ENCODE measurements at places on chromosomes 2 and 18.
A peak's percentile ranks its signal among the peaks of the same experiment; 100 is the strongest.

- DNase-seq = no peak
These were observed 115.8 kb downstream of the TTC27 start for GRCh38 chr2:32743480-32744236.

GRCh38 chr2:181253438-181253837 is 203.7 kb upstream of the ITGA4 start:
- no peak for DNase-seq

DNA sequence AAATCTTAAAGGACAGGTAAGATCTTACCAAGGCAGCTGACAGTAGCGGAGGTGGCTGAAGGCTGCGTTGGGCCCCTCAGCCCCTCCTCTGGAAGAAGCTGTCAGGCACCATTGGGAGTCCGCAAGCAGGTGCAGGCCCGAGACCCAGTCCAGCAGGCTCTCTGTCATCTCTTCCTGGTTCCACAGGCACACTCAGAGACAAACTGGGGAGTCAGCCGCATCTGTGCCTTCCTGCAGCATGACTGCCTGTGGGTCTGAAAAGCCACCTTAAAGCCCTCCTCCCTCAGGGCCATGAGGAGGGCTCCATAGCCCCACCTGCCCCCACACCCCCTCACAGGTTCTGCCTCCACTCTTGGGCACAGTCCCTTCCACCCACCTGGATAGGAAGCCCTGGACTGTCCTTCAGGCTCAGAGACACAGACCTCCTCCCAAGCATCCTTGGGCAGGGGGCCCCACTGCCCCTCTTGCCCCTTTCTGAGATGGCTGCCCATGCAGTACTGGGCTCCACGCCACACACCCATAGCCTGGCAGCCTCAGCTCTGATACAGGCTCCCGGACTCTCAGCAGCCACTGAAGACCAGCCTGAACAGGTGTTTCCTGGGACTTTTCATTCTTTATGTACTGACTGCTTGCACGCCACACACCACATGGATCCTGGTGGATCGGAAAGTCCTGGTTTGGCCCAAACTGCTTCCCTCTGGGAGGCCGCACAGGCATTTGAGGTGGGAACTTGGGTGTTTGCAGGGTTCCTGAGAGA is 239.8 kb downstream of the SEPTIN10 start:
- no peak for DNase-seq

DNA sequence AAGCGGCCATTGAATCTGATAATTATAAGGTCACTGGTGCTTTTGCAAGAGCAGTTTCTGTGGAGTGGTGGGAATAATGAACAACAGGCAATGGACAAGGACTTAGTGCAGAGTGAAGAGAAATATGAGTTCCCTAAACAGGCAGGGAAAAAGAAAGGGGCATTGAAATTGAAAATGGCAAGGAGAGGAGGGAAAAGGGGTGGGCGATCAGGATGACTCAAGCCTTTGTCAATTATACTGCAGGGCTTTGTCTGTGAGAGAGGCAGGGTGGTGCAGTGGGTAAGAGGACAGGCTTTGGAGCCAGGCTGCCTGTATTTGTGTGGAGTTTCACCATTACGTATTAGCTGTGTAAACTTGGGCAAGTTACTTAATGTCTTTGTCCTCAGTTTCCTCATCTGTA is 29.5 kb upstream of the PAIP2B start:
- no peak for DNase-seq

GRCh38 chr2:187871506-187871905 is 317.3 kb upstream of the TFPI start:
- DNase-seq = no peak

GRCh38 chr2:9112079-9112721 is 94.4 kb upstream of the ASAP2 start:
- no peak for DNase-seq

DNA sequence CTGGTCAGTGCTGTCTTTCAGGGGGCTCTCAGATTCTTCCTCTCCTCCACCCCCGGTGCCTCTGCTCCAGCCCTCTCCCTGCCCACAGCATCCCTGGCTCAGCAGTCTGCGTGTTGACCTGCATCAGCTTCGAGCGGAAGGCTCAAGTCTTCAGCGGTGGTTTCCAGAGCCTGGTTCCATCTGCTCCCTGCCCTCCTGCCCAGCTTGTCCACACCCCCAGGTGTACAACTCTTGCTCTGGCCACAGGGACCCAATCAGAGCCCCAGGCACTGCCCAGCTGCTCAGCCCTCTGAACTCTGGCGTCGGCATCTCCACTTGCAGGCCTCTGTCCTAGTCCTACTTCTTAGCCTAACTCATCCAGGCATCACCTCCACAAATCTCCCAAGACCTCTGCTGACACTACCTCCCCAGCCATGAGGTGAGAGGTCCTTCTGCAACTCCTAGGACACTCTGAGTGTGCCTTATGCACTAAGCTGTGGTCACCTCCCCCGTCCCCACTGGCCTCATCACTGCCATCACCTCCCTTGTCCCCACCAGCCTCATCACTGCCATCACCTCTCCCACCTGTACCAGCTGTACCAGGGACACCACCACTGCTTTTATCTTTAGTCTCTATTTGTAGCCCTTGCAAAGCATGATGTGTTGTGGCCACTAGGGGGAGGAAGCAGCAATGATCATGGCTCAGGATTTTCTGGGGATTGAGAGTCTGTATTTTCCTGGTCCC is 60.9 kb downstream of the EDAR start:
- DNase-seq = peak; percentile 7

DNA sequence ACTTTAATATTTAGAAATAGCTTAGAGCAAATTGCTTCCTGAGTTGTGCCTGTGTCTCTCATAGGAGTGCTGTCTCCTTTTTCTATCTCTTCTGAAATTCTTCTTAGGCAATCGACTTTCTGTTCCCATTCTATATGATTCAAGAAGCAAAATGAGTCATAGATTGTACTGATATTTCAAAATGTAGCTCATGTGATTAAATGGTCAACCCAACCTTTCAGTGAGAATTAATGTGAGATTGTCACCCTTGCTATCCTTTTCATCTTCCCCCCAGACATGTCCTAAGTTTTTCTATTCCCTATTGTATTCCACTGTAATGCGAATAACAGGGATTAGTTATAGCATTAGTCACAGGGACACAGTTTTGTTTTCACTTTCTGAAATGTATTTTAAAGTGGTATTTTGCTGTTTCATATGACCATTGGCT is 413.6 kb downstream of the THSD7B start:
- DNase-seq = no peak

DNA sequence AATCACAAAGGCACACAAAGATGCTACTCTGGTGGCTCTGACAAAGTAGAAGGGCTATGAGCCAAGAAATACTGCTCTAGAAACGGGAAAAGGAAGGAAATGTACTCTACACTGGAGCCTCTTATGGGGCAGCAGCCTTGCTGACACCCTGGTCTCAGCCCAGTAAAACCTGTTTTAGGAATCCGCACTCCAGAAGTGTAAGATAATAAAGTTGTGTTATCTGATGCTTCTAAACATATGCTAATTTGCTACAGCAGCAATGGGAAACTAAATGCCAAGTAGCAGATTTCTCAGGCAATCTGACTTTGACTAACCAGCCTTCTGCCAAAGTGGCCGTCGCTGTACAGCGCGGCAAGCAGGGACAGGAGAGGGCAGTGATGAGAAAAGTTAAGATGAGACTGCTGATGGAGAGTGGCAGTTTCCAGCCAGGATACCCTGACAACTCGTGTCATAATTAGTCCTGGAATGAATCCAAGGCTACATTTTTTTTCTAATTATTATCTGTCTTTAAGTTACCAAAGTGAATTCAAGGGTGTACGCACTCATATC is 99.0 kb downstream of the NETO1 start:
- DNase-seq = no peak

GRCh38 chr2:110980339-110981062 is 140.2 kb upstream of the BCL2L11 start:
- no peak for DNase-seq

GRCh38 chr18:59423259-59423658 is 64.2 kb upstream of the LMAN1 start:
- no peak for DNase-seq

DNA sequence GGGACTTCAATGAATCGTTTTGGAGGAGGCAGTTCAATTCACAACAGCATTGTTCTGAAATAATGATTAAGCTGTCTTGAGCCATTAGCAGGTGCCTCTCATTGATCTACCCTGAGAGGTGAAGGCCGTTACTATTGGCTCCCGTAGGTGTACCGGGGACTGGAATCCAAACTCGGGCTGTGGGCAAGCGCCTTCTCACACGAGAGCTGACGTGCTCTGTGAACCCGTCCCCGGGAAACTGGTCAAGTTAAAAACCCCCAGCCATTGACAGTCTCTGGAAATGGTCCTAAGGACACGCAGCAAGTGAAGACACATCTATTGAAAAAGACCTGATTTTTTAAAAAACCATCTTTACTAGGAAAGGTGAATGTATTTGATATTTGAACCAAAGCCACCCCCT is 8.1 kb upstream of the NFATC1 start:
- no peak for DNase-seq

- no peak for DNase-seq
These were observed 70.8 kb downstream of the FIGN start for GRCh38 chr2:163665051-163665450.

DNA sequence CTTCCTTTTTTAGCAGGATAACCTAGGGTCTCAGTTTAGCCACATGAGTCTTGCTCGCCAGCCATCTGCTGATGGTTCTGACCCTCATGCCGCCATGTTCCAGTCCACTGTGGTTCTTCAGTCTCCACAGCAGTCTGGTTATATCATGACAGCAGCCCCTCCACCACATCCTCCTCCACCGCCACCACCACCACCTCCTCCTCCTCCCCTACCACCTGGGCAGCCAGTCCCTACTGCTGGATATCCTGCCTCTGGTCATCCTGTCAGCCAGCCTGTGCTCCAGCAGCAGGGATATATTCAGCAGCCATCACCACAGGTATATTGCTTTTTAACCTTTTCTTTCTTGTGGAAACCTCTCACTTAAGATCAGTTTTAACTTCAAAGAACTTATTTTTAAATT is 89.9 kb upstream of the UBXN4 start:
- no peak for DNase-seq

- DNase-seq = no peak
These were observed 83.7 kb downstream of the SP3 start for GRCh38 chr2:173881461-173881860.

DNA sequence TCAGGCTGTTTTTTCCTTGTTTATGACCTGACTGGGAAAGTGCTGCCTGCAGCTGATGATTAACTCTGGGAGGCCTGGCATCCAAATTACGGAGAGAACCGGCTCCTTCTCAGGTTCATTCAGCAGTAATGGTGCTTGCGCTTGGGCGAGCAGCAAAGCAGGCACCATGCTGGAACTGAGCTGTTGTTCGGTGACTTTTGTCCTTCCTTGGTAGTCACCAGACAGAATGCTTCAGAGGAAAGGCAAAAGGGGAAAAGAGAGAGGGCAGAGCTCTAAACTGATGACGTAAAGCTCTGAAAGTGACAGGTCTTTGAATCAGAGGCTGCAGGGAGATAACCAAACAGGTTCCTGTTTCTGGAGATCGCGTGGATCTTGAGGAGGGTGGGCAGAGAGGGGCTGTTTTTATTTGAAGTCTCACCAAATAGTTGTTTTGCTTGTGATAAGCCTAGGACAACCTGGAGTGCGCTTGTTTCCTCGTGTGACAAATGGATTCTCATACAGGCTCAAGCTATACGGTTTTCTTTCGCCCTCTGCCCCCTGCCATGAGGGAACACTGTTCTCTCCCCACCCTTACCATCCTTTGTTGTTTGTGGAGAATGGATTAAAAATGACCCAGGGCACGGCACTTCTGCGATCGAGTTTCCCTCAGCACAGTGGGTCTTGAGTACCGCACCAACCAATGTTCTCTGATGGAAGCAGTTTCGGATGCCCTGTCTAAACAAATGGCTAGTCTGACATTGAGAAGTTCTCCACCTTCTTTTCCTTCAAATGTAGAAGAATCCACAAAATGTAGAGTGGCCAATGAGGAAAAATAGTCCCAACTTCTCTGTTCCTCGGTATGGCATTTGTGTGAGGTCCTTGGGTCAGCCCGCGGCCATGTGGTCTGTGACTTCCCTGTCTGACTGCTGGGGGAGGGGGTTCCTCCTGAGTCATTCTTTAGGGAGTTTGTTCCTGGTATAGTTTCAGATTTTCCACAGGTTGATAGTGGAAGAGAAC is 1.3 kb downstream of the RASGRP3 start:
- peak; percentile 11 for DNase-seq

- no peak for DNase-seq
These were observed 381.7 kb upstream of the VWC2L start for GRCh38 chr2:214029190-214029589.

- no peak for DNase-seq
These were observed 264.5 kb downstream of the EIPR1 start for GRCh38 chr2:3113122-3113521.

DNA sequence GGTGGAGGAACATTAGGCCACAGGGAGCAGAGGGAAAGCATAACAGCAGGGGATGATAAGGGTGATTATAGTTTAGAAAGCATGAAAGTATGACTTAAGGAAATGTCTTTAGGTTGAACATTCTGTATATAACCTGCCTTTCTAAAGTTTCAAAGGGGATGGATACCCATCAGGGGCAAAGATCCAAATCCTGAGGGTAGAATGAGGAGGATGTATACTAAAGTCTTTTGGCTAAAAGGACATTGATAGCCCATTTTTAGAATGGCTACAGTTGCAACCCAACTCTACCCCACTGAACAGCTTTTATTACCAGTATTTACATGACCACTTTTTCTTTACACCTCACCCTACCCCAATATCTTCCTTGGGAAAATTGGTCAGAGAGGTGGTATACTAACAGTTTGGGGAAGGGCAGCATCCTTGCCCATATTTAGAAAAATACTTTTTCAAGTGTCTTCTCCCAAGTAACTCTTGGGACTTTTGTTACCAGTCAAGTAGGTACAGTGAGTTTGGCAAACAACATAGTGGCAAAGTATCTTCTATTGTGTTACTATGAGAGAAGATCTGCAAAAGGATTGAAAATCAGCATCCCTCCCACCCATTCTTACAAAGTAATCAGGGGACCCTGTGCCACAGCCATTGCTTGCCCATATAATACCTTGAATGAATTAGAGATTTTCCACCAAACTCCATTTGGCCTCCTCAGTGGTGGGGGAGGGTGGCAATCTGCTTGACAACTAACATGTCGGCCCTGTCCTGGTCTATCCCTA is 8.3 kb downstream of the MAT2A start:
- DNase-seq = no peak

GRCh38 chr18:34709750-34710441 is at the start of gene DTNA:
DTNA (plus strand) TSS chr18:34710298; CDS start chr18:34755977, 45,679 bp downstream.
- DNase-seq = no peak

DNA sequence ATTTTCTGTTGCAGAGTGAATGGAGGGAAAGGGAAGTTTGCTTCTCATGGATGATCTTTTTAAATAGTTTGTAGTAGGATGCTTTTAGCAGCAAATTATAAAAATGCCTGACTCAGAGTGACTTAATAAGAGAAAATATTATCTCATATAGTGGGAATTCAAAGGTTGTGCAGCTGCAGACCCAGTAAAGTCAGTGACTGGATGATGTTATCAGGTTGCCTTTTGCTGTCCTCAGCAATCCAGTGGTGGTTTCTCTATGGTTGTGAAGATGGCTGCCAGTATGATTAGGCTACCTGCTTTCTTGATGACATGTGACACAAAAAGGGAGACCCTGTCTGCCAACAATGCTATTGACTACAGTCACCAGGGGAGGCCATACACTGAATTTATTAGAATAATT is 184.8 kb downstream of the DIS3L2 start:
- no peak for DNase-seq

Data from stimulated activated CD4-positive, alpha-beta T cell treated with anti-CD3 and anti-CD28 coated beads, Interleukin-4, amount 100 ng/mL, for 1 hour (primary cell).